ENCODE measurements at places on chromosomes 1 and 21.

DNA sequence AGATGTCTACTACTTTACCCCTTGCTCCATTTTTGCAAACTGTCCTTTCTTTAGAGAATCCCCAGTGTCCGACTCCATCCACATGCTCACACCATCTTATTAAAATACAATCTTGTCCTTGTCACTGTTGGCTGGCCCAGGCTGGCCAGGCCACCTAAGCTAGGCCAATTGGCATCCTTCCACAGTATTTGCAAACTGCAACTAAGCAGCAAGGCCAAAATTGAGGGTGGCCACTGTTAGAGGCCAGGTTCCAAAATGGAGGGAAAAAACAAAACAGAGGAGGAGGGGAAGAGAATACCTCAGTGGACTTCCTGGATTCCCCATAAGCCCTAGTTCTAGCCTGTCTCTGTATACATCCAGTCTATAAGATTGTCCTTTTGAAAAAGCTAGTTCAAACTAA, 4.3 kb downstream of the FAM89A start:
- no peak for DNase-seq

- DNase-seq: no peak
Observed at GRCh38 chr1:25216123-25216522, 16.2 kb downstream of the SYF2 start.

DNA sequence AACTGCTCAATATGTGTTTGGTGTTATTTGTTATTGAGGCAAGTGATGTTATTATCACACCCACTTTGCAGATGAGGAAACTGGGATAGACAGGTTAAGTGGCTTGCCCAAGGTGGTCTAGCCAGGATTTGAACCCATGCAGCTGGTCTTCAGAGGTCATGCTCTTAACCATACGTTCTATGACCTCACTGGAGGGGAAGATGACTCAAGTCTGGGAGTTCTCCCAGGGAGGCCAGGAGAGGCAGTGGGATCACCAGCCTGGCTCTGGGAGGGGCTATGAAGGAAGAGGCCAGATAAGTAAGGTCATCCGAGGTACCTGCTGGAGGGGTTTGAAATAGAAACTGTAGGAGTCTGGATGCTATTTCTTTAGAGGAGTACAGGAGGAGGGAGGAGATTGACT, 95.3 kb downstream of the NAV1 start:
- DNase-seq: no peak

- DNase-seq: peak; percentile 50
Observed at GRCh38 chr1:168833801-168834224, 104.8 kb upstream of the DPT start.

GRCh38 chr1:57300186-57300585, 123.7 kb downstream of the DAB1 start:
- DNase-seq: no peak

- DNase-seq: no peak
Observed at GRCh38 chr21:34074283-34075090, 1.1 kb downstream of the MRPS6 start.

- no peak for DNase-seq
Observed at GRCh38 chr1:89125913-89126580, at the start of gene GBP2. Gene GBP2, minus strand, starts transcription at chr1:89126114. Its CDS starts 4,148 bp downstream, at chr1:89121966.

Data from CMK (cell line).